ENCODE measurements at places on chromosomes 4 and X.

DNA sequence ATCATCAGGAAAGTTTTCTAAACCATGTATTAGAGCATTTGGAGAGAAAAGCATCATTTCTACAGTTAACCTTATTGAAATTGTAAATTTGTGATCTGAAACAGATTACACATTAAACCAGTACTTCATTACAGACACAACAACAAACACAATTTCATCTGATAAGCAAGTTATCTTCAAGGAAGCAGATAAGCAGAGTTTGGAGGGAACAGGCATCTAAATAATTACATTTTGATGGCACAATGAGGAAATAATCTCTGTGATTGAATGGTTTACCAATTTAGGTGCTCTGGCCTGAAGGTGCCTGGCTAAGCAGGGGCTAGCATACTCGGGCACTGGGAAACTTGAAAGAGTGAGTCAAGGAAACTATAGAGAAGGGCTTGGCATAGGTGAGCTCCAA lies 619.8 kb downstream of the PACRGL start:
- DNase-seq: no peak

GRCh38 chr4:169934794-169935429 lies 91.3 kb downstream of the MFAP3L start:
- no peak for DNase-seq

DNA sequence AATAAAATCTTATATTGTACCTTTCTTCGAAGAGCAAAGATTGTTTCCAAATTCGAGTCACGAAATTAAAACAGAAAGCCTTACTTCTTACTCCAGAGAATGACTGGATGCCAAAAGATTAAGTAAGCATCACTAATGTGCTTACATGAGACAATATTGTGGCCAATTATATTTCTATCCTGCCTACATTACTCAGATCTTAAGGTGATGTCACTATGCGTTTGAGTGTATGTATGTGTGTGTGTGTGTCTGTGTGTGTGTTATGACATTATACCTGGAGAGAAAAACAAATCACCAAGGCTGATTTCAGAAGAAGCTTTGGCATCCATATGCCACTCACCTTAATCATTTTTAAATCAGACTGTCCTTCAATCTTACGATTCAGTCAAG lies 556.3 kb downstream of the PPARGC1A start:
- no peak for DNase-seq

DNA sequence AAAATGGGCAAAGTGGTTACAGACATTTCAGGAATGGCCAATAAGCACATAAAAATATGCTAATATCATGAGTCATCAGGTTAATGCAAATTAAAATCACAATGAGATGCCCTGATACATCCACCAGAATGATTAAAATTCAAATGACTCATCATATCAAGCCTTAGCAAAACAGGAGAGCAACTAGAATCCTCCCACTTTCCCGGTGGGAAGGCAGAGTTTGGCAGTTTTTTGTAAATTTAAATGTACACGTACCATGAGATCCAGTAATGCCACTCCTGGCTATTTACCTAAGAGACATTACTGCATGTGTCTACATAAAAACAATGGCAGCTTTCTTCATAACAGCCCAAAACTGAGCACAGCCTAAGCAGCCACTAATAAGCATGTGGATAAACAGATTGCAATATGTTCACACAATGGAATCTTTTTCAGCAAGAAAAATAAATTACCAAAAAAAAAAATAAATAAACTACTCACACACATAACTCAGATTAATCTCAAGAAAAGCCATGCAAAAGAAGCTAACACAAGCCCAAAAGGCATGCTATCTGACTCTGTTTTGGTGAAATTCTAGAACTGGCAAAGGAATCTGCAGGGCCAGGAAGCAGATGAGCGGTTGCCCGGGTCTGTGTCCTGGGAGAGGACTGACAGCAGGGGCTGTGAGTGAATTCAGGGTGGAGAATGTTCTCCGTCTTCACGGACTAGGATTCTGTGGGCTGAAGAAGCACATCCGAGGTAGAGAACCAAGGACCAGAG lies 48.8 kb downstream of the AFAP1 start:
- peak; percentile 64 for DNase-seq

DNA sequence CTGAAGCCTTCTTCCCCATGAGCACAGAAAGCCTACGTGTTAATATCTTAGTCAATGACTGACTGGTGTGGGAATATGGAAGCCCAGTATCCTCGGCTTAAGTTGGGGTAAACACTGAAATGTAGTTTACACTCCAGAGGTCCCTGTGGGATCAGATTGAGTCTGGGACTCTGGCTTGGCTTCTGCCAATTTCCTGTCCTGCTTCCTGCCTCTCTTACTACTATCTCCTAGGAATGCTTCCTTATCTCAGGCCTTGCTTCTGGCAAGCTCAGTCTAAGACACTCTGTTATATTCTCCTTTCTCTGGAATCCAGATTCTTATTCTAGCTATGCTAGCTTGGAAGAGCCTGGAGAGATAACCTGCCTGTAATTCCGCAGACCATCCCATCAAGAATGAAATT lies 174.0 kb upstream of the LDB2 start:
- DNase-seq: peak; percentile 55

GRCh38 chrX:33062041-33062440 lies 149.3 kb downstream of the DMD start:
- no peak for DNase-seq

GRCh38 chrX:150547375-150548115 lies 20.9 kb upstream of the MTM1 start:
- peak; percentile 54 for DNase-seq
